ENCODE measurements at places on chromosomes 11 and 22. TPM values are rescaled to one million over a fixed set of nuclear protein-coding genes. Genes with fewer than 3 reads are reported as not detected.

MRGPRX4 gene
- not detected for total RNA-seq

GAB4 gene
- total RNA-seq, result not detected

SCT gene
- total RNA-seq, result not detected

PLEKHA7 gene
- total RNA-seq, result 4.5 TPM

TYR gene
- not detected for total RNA-seq

TESMIN gene
- total RNA-seq, result 2.4 TPM

FAM89B gene
- total RNA-seq, result 28.5 TPM

TMPRSS6 gene
- total RNA-seq, result 0.31 TPM

P2RY2 gene
- 0.19 TPM for total RNA-seq

GRCh38 chr11:84420271-84420670, 1134.1 kb upstream of the CCDC90B start:
- H3K4me1 ChIP-seq, result no peaks in the 10 kb centered on the region
- no peak for DNase-seq
- H3K27me3 ChIP-seq, result no peaks in the 10 kb centered on the region
- H3K4me3 ChIP-seq, result no peak overlapping the region
- no peaks in the 10 kb centered on the region for H3K36me3 ChIP-seq

DNA sequence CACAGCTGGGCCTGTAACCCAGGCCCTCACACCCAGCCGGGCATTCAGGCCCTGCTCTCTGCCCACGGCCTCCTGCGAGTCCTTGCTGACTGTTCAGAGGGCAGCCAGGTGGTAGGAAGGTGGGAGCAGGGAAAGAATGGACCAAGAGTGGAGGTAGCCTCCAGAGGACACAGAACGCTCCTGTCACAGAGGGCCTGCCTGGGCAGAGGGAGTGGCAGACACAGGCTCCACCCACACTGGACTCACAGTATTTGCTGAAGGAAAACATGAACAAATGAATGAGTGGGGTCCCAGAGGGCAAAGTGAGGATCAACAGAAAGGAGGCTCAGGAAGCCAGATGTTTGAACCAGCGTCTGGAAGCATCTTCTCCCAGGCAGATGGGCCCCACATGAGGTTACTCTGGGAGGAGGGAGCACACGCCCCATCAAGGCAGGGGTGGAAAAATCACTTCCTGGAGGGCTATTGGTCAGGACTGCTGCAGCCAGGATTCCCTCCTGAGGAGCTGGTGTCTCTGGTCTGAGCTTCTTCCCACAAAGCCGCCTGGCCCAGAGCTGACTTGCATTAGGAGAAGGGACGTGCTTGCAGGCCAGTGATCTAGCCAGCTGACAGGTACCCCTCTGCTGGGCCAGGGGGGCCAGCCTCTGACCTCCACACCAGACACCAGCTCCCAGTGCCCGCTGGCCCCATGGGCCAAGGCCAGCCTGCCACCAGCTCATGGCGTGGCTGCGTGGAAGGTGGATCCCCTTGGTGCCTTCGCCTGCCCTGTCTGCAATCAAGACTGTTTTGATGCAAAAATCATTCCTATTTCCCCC, 84.0 kb downstream of the THAP12 start:
- no peaks in the 10 kb centered on the region for H3K36me3 ChIP-seq
- H3K4me3 ChIP-seq, result no peak overlapping the region
- peaks cover 14% of the 10 kb centered on the region for H3K4me1 ChIP-seq
- no peaks in the 10 kb centered on the region for H3K27me3 ChIP-seq

DNA sequence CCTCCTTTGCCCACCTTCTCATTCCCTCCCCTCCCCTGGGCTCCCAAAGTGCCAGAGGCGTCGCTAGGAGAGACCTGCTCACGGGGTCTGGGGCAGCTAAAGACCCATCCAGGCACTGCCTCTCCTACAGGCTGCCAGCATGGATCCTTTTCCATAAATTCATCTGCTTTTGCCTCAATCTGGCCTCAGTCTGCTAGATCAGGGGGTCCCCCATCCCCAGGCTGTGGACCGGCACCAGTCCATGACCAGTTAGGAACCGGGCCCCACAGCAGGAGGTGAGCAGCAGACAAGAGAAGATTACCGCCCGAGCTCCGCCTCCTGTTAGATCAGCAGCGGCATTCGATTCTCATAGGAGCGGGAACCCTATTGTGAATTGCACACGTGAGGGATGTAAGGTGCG, 12.3 kb downstream of the LTO1 start:
- no peak for DNase-seq
- H3K36me3 ChIP-seq, result peaks cover 7% of the 10 kb centered on the region
- H3K27ac ChIP-seq, result no peak overlapping the region
- H3K4me1 ChIP-seq, result no peaks in the 10 kb centered on the region

DNA sequence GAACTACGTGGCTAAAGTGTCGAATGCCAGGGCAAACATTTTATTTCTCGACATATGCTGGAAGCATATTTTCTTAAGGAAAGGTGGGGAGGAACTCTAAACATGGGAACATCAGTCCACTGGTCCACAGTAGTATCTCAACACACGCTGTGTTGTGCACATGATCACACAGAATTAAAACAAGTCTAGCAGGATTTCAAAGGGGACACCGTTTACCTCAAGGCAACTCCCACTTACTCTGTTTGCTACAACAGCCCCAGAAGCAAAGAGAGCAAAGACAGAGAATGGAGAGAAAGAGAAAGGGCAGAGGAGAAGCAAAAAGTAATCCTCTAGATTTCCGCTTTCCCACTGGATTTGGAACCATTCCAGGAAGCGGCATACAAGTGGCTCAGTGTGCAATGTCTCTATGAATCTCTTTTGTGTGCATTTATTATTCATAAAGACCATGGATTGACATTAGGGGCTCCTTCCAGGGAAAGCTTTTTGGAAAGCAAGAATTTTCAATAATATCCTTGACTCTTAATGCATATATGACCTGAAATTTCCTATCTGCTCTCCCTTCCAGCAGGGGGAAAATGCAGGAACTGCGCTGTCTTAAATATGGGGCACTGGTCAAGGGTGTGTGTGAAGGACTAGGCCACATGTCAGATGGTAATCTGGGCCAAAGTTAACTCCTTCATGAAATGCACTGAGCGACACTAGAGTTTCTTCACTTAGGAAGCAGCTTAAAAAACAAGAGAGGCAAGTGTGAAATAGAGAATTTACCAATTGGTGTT, 34.8 kb upstream of the CCDC34 start:
- no peak for DNase-seq
- no peaks in the 10 kb centered on the region for H3K4me1 ChIP-seq
- H3K27ac ChIP-seq, result no peak overlapping the region
- H3K27me3 ChIP-seq, result no peaks in the 10 kb centered on the region

- no peak for DNase-seq
- H3K27me3 ChIP-seq, result no peaks in the 10 kb centered on the region
- no peak overlapping the region for H3K27ac ChIP-seq
Measured at GRCh38 chr11:1076061-1076665, 1.5 kb downstream of the MUC2 start.

GRCh38 chr11:1573903-1574237, 1.8 kb upstream of the DUSP8 start:
- peaks cover 10% of the 10 kb centered on the region for H3K27me3 ChIP-seq
- DNase-seq, result no peak
- H3K27ac ChIP-seq, result no peak overlapping the region
- no peak overlapping the region for H3K4me3 ChIP-seq

DNA sequence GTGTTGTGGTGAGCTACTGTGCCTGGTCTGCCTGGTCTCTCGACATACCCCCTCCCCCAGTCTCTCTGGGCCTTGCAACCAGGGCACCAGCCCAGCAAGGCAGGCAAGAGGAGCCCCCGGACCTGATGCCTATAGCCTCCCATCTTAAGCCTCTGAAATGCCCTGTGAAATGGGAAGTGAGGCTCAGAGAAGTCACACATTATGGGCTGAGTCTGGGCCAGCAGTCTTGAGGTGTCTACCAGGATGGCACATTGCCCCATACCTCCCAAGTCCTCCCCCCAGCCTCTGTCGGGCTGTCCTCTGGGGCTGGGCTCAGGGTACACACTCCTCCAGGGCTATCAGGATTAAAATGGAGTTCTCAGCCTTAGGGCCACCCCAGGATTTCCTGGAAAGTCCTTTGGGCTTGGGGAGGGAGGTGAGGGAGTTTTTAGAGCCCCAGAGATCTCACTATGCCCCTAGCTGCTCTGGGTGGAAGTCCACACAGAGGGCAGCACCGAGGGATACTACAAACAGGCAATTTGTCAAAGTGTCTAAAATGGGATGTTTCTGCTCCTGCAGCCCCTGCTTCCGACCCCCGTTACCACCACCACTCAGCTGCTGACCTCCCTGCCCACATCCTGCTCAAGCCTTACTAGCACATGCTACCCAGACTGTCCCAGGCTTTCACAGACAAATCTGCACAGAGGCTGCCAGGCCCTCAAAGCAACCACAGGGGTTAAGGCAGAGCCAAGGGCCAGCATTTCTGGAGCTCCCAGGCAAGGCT, 3.1 kb upstream of the SH3BP1 start:
- no peak overlapping the region for H3K4me3 ChIP-seq
- peaks cover 76% of the 10 kb centered on the region for H3K4me1 ChIP-seq
- no peak for DNase-seq
- peaks cover 3% of the 10 kb centered on the region for H3K36me3 ChIP-seq

DNA sequence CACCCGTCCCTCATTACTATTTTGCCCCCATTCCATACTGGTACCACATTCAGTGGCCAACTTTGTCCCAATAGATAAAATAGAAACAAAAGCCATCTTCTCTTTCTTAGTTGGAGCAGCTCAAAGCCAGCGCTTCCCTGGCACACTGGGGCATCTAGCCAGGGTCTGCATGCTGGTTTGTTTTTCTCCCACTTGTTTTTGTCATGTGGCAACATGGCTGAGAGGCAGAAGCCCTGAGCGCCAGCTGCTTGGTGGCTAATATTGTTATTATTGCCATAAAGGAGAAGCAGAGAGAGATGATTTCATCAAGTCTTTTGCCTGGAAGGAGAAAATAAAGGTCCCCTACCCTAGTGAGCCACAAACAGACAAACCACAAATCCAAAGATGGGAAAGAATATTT, 48.4 kb upstream of the CRTAM start:
- no peak overlapping the region for H3K4me3 ChIP-seq
- no peak for DNase-seq
- H3K4me1 ChIP-seq, result no peaks in the 10 kb centered on the region
- H3K27ac ChIP-seq, result no peak overlapping the region
- H3K27me3 ChIP-seq, result no peaks in the 10 kb centered on the region

- no peaks in the 10 kb centered on the region for H3K27me3 ChIP-seq
- H3K4me3 ChIP-seq, result no peak overlapping the region
- H3K4me1 ChIP-seq, result peaks cover 3% of the 10 kb centered on the region
- DNase-seq, result no peak
- H3K36me3 ChIP-seq, result peaks cover 2% of the 10 kb centered on the region
Measured at GRCh38 chr11:120420572-120420971, 84.4 kb downstream of the ARHGEF12 start.

DNA sequence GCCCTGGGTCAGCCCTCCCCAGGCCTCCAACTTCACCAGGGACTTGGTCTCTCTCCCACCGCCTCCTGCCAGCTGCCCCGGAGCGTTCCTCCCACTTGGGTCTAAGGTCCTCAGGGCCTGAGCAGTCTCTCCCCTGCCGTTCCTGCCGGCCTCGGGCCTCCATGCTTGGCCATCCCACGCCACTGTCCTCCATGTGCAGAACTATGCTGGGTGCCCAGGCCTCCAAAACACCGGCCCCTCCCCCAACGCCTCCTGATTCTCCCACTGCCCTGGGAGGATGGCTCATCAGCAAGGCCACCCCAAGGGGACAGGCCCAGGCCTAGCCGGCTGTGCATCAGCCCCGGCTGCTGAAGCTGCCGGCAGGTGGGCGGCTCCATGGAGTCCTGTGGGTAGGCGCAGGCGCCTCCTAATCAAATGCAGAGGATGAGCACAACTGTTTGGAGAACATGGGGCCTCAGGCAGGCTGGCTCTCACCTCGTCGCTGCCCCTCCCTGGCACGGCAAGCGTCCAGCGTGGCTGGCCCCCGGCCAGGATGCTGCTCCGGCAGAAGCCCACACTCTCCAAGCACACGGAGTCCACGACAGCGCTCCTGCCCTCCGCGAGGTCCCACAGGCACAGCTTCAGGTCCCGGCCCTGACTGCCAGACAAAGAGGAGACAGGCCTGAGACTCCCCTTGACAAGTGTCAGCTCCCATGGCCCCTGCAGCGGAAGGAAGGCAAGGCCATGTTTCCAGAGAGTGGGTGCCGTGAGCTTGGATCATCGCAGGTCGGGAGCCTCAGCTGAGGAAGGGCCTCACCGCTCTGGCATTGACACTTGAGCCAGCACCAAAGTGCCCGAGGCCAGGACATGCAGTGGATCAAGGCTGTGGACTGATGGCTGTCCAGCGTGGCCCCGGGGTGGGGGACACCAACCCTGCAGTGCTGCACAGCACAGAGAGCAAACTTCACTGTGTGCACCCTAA, 42.6 kb downstream of the GNB1L start:
- H3K4me3 ChIP-seq, result no peak overlapping the region
- no peak overlapping the region for H3K27ac ChIP-seq
- no peaks in the 10 kb centered on the region for H3K4me1 ChIP-seq
- H3K27me3 ChIP-seq, result no peaks in the 10 kb centered on the region

DNA sequence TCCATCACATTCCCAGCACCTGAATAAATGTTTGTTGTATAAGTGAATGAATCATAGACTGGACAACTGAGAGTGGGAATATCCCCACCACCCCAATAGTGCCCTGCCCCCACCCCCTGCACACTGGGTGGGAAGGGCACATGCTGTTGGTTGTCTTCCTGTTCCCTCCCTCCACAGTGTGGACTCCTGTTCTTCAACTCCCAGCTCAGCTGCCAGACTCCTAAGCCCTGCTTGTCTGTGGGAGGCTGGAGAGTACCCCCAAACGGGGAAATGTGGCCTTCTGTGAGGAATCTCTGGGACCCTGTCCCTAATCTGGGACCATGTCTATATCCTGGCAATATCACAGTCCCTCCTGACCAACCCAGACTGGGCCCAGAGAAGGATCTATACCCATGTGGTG, 5.5 kb upstream of the MYOD1 start:
- H3K36me3 ChIP-seq, result no peaks in the 10 kb centered on the region
- no peak overlapping the region for H3K27ac ChIP-seq
- no peak overlapping the region for H3K4me3 ChIP-seq
- H3K27me3 ChIP-seq, result 0 out of 2 replicates have a peak, but pooled peaks cover 2% of the 10 kb centered on the region
- no peaks in the 10 kb centered on the region for H3K4me1 ChIP-seq

DNA sequence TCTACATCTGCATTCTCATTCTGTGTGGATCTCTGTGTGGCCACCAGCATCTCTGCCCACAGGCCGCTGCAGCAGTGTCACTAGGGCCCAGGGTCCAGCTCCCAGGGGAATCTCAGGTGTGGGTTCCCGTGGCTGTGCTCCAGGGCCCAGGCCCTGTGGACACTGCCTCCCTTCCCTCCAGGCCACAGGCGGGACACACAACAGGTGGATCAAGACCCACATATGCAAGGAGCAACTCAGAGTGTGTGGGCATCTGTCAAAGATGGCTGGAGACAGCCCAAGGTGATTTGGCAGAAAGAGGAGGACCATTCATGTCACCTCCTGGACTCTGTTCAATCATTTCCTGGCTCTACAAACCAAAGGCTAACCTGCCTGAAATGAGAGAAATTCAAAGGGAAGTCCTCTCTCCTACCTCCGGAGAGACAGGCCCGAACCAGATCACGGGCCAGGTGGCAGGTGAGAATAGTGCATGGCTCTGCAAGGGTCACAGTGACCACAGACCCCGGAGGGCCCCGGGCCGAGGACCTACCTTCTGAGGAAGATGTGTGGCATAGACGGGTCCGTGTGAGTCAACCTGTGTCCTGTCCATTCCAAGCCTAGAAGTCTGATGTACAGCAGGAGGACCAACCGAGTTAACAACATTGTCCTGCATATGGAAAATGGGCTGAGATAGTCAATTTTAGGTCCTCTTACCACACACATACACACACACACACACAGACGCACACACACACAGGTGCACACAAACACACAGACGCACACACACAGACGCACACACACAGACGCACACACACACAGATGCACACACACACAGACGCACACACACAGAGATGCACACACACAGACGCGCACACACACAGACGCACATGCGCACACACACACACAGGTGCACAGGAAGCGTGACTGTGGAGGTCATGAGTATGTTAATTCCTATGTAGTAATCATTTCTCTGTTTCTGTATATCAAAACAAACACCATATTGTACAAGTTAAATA, 1068.5 kb downstream of the BRD1 start:
- DNase-seq, result no peak
- H3K4me1 ChIP-seq, result no peaks in the 10 kb centered on the region
- H3K27me3 ChIP-seq, result no peaks in the 10 kb centered on the region
- H3K27ac ChIP-seq, result no peak overlapping the region

Measured in GM12878 (cell line).